ENCODE measurements at places on chromosomes 3 and 15.

- no peak for DNase-seq
Observed at GRCh38 chr3:99753268-99753975, 64.2 kb upstream of the CMSS1 start.

DNA sequence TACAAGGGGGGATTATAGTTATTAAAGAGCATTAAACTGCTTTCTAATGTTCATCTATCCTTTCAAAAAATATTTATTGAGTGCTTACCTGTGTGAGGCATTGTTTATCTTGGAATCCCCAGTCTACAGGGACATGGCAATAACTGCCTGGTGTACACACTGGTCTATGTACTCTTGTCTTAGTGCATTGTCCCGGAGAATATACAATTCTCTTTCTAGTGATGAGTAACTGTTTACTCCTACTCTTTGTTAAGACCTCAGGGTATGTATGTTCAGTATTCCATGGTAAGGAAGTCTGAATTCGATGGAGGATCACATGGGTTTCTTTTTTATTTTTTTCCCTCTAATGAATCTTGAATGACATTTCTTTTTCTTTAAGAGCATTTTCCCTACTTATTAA is 772.4 kb upstream of the NR2F2 start:
- DNase-seq, result no peak

DNA sequence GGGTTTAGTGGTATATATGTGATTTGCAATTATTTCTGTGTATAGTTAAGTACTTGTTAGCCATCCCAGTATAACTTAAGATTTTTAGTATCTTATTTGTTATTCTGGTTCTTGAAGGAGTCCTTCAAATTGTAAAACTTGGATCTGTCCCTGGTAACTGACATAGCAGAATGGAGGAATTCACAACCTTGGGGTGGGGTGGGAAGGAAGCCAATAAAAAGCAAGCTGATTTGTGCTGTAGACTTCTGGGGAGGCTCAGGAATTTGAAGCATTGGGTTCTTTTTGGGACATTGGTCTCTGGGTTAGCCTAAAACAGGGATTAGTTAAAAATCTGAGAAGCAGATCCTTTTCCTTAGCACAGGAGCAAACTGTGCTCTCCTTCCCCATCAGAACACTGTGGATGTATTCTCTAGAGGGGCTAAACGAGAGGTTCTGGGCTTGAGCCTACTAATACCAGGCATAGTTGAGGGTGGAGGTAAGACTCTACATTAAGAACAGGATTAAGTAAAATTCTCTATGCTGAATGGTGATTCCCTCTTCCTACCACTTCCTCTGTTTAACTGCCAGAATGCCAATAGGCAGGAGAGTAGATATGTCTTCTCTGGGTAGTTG is 42.2 kb downstream of the GMPS start:
- DNase-seq, result no peak

DNA sequence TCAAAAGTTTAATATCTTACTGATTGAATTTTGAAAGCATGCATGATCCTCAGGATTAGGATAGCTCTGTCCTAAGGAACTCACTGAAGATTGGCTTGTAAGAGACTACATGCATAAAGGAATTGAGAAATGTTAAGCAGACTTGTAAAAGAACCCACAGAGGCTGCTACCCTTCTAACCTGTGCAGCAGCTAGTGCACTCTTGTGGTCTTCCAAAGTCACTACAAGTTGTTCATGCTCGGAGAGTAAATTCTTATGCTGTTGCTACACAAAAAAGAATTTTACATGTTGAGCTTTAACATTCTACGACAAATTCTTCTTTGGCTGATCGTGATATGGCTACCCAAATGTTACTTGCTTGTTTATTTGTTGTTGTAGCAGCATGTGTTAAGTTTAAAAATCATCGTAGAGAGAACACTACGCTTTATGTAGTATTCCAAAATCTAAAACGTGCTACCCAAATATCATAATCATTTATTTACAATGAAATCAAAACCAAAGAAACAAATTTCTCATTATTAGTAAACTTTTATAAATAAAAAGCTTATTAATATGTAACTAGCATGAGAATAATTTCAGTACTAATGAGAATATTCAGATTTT is 55.0 kb downstream of the GOLIM4 start:
- DNase-seq, result no peak

DNA sequence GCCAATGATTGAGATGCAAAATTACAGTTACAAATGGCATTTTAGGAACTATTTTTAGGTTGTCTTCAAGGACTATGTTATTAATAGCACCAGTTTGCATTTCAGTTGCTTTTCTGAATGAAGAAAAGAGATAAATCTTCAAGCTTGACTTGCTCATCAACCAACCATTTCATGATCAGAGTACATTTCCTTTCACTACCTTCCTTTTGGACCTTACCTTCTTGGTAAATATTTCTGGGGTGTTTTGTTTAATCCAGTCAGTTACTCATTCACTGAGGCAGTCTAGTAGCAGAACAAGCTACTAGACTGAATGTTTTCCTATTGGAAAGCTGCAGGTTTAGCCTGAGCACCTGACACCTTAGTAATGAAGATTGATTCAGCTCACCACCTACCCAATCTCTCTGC is 8.2 kb downstream of the SLC27A2 start:
- DNase-seq, result no peak

- no peak for DNase-seq
Observed at GRCh38 chr15:78179286-78179840, 30.2 kb downstream of the IDH3A start.
